ENCODE measurements at places on chromosomes 16 and 17.

- DNase-seq, result no peak
These were observed 79.4 kb upstream of the KSR1 start for GRCh38 chr17:27376637-27377547.

GRCh38 chr16:81626181-81626674 lies 152.9 kb upstream of the PLCG2 start:
- DNase-seq, result no peak

DNA sequence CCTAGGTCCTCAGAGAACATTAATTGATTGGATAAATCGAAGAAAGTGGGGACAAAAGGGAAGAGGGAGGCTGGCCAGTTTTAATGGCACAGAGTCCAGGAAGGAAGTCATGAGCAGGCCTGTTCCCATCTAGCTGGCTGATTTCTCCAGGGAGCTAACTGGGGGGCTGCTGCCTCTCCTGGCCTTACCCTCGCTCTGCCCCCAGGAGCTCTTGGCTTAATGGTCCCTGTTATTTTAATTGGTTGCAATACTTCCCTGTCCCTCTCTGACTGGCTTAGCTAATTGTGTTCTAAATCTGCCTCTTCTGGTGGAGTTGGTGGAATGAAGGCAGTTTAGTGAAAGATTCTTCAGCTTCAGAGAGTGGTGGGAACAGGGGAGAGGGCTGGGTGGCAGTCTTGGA lies 61.4 kb downstream of the MGAT5B start:
- DNase-seq, result no peak

- no peak for DNase-seq
These were observed 96.6 kb downstream of the CYB561 start for GRCh38 chr17:63349478-63350000.

- DNase-seq, result no peak
These were observed 81.1 kb downstream of the TBC1D16 start for GRCh38 chr17:79954281-79955166.

GRCh38 chr16:90026135-90026534 lies 6.9 kb upstream of the DBNDD1 start:
- no peak for DNase-seq

- no peak for DNase-seq
These were observed 10.9 kb upstream of the ST6GALNAC1 start for GRCh38 chr17:76654408-76654807.

GRCh38 chr17:5510771-5511170 lies 24.4 kb downstream of the MIS12 start:
- no peak for DNase-seq
